ENCODE measurements at places on chromosomes 1 and 21. TPM values are rescaled to one million over a fixed set of nuclear protein-coding genes. Genes with fewer than 3 reads are reported as not detected.

Gene HMGCS2
- total RNA-seq, result not detected

Gene TCEA3
- total RNA-seq, result 0.54 TPM

DNA sequence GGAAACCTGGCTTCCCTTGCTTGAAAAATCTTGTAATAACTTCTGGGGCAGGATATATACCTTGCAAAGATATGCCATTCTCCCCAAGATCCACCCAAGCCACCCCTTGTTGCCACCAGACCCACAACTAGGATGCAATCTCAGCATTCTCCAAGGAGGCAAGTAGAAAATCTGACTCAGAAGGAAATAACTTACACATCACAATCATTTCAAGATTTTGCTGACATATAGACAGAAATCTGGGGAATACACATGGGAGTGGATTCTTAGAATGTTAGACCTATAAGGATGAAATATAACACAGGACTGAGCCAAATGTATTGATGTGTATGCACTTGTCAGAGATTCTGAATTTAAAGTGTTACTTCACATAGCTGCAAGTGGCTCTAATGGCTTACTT, 14.8 kb upstream of the ZDHHC18 start:
- no peak for DNase-seq

Gene DMRTA2
- 0.46 TPM for total RNA-seq

Gene DDR2
- total RNA-seq, result 0.69 TPM

DNA sequence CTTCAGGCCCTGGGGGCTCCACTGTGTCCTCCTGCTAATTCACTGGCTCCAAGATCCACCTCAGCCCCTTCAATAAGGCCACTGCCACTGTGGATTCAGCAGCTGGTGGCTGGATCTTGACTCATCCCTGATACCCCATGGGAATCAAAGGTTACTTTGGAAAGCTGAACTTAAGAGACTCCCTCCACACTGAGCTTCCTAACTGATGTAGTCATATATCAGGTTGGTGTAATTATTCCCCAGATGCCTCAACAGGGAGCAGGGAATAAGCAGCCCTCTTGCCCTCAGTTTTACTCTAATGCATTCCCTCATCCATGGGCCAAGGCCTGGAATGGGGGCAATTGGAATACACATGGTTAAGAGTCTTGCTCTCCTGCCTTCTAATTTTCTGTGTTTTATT, 164.6 kb downstream of the FASLG start:
- DNase-seq, result no peak

DNA sequence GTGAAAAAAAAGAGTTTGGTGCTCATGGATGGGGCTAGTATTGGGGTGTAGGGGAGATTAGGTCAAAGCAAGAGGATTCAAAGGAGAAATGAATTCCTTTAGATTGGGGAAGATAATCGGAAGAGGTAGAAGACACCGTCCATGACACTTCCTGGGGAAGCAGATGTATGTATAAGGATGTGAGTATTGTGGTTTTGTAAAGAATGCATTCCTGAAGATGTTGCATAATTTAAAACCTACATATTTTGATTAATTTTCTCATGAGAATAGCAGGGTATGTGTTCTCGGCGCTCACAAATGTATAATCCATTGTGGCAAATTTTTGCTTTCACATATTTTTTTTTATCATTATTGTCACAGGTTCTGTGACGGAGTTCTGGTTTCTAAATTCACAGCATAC, 5.5 kb upstream of the LGALS8 start:
- no peak for DNase-seq

DNA sequence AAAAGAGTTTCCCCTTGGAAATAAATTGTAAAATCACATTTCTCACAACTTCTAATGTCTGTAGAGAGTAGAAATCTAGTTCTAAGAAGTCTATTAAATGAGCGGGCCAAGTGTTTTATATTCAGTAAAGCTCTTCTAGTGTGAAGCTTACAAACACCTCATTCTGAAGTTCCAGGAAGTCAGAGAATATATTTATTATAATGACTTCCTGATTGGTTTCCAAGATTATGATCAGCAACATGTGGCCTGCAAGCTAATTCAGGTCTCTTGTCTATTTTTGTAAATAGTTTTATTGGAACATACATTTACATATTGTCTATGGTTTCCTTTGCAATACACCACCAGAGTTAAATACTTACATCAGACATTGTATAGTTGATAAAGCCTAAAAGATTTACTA, 603.9 kb downstream of the AMY1C start:
- no peak for DNase-seq

Gene SMIM1
- total RNA-seq, result 9.1 TPM

DNA sequence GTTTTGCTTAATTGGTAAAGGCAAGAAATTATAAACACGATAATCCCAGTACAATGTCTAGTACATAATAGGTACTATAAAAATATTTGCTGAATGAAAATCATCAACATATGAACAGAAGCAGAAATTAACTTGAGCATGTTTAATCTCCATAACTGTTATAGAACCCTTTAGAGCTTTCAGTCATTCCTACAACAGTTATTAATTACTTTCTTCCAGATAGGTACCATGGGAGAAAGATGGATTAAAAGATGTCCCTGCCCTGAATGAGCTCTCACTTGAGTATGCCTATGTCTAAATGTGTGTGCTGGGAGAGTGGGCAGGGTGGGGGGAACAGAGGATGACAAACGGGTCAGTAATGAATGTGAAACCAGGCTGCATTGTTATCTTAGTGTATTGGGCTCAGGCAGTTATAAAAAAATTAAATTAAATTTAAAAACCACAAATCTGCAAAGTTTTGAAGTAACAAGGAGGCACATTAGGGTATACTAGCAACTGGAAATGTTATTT, 2.4 kb downstream of the EPS15 start:
- no peak for DNase-seq

GRCh38 chr1:171805395-171806115, 24.1 kb downstream of the METTL13 start:
- DNase-seq, result no peak

GRCh38 chr1:3461238-3461933, 6.9 kb downstream of the ARHGEF16 start:
- no peak for DNase-seq

Gene IL10
- not detected for total RNA-seq

Gene OR2W3
- not detected for total RNA-seq

DNA sequence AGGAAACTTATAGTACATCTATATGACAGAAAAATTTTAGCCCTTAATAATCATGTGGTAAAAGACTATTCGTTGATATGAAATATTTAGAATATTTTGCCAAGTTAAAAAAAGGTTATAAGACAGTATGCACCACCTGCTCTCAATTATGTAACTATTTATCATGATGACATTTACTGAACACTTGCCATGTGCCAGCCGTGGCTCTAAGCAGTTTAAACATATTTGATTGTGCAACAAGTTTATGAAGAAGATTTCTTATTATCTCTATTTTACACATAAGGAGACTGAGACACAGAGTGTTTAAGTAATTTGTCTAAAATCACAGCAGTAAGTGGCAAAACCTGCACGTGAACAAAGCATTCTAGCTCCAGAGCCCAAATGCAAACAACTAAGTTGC, 199.3 kb upstream of the JUN start:
- no peak for DNase-seq

Gene MYOC
- total RNA-seq, result not detected

DNA sequence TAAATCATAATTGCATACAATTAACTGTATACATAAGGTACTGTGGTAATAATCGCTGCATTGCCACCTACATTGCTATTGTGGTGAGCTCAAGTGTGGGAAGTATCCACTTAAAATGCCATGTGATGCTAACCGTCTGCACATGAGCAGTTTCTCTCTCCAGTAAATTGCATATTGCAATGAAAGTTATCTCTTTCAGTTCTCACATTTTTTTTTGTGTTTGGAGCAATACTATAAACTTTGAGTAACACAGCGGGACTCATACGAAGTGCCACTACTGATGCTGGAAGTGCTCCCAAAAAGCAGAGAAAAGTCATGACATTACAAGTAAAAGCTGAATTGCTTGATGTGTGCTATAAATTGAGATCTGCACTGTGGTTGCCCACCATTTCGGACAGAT, 38.5 kb downstream of the DISC1 start:
- no peak for DNase-seq

Gene RBP7
- total RNA-seq, result 0.96 TPM

- DNase-seq, result no peak
Observed at GRCh38 chr1:185156288-185156853, 382 bp downstream of the TRMT1L start.

GRCh38 chr1:230120921-230121381, 53.9 kb downstream of the GALNT2 start:
- DNase-seq, result peak; percentile 47

Gene C1orf198
- total RNA-seq, result 66.7 TPM

Gene FBXO2
- total RNA-seq, result 0.56 TPM

Gene LRRC3
- total RNA-seq, result 2.5 TPM

Gene TMPRSS2
- 0.99 TPM for total RNA-seq

DNA sequence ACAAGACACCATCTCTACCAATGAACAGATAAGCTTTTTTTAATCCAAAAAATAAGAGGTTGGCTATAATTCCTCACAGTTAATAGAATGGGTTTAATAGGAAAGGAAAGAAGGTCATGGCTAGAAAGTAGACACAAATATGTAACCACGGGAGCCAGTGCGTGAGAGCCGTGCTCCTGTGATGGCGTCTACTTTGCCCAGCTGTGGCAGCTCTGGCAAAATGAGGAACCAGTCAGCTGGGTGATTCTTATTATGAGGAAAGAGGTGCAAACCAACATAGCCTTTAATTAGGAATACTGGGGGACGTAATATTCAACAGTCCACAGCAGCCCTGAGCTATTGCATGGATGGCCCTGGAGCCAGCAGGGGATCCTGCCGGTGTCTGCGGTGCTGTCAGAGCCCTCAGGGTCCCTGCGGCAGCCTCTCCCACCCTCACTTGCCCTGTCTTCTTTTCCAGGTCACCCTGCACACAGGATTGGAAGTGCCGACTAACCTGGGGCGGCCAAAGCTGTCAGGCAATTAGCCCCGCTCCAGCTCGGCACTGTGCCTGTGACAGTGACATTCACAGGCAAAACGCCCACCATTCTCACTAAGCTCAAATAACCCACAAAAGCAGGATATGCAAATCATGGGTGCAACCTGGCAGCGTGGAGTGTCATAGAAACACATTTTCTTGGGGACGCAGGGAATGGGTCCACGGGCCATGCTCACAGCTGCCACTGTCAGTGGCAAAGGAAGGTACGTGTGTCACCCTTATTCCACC, 25.9 kb upstream of the GNPAT start:
- no peak for DNase-seq

Gene HSD11B1
- not detected for total RNA-seq

Gene PAX7
- 0.46 TPM for total RNA-seq

Gene DBT
- total RNA-seq, result 13.7 TPM

GRCh38 chr1:78492386-78492950, 1.7 kb downstream of the PTGFR start:
- no peak for DNase-seq

Gene AIRE
- total RNA-seq, result not detected

DNA sequence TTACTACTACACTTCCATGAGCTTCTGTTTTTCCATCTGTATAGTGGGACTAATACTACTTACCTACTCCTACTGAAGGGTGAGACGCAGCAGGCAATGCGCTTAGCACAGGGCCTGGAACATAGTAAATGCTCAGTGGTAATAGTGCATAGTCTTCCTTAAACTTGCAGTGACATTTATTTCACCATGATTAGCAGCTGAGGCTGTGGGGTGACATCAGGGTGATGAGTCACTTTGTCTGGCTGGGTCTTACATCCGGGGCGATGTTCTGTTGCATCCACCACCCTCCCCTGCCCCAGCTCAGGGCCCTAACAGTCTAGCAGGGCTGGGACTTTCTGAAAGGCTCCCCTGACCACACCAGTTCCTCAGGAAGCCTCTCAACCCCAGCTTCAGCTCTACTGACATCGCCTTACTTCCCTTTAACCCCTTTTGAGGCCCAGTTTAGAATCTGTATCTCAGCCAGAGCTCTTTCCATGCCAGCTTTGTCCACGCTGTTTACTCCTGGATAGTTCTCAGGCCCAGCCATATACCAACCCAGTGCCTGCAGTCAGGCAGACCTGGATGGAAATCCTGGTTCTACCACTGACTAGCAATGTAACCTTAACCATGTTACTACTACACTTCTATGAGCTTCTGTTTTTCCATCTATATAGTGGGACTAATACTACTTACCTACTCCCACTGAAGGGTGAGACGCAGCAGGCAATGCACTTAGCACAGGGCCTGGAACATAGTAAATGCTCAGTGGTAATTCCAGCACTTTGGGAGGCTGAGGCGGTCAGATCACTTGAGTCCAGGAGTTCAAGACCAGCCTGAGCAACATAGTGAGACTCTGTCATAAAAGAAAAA, 66.3 kb downstream of the CD58 start:
- no peak for DNase-seq

DNA sequence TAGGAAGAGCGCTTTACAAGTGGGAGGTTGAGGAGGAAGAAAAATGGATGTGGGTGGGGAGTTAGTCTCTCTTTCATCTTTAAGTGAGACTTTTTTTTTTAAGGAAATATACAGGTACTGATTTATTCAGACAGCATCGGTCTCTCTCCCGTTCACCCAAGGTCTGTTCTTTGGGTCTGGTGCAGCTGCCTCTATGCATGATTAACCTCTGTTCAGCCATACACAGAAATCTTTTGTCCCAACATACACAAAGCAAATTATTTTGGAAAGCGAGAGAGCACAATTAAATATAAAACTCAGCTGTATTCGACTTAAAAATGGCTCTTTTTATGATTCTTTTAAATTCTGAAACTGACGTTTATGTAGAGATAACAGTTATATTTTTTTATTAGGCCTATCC, 11.0 kb downstream of the PROX1 start:
- DNase-seq, result no peak

DNA sequence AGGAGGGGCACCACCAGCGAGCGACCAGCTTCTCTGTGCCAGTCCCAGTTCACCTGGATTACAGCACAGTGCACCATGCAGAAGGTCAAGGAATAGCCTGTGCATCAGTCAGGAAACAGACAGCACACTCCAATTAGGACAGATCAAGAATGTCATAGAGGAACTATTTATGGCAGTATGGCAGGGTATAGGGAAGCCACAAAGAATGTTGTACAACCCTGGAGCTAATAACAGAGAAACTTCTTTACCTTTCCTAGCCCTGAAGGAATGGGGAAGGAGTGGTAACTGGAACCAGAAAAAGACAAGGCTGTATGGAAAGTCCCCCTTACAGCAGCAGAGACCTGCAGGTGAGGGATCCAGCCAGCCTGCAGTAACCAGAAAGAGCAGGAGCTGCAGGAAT, 87.8 kb upstream of the USP24 start:
- no peak for DNase-seq

Gene TLCD4
- total RNA-seq, result 3.2 TPM

Gene PCBP3
- total RNA-seq, result 4.6 TPM

Gene PLA2G2F
- total RNA-seq, result not detected

Gene ILDR2
- total RNA-seq, result 34.3 TPM

Gene PRAMEF15
- not detected for total RNA-seq

Gene CHIT1
- total RNA-seq, result 0.03 TPM

GRCh38 chr1:234398849-234399381, 25.7 kb downstream of the COA6 start:
- DNase-seq, result no peak

DNA sequence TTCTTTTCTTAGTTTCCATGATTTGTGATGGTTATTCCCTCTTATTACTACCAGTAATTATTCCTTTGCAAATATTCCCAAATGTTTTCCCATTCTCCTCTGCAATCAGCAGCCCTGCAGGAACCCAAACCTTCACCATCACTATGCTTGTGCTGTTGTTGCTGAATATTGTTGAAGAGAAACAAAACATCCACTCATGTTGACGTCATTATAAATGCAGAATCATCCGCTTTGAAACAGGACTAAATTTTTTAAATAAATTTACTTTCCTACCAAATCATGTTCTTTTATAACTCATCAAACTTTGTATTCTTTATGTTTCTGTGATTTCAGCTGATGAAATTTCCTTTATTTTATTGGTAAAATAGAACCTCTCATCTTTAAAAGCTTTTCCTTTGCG, 787.0 kb upstream of the B3GALT2 start:
- no peak for DNase-seq

- DNase-seq, result no peak
Observed at GRCh38 chr1:6521536-6521935, 30.1 kb upstream of the PLEKHG5 start.
